Bronchial epithelial cell (primary cell): ENCODE measurements at places on chromosomes 1 and 21. TPM values are rescaled to one million over a fixed set of nuclear protein-coding genes. Genes with fewer than 3 reads are reported as not detected.

Gene BNIPL
- 4.7 and 68.1 TPM in 2 replicates for total RNA-seq

Gene NTMT2
- total RNA-seq: not detected in 2 replicates

DNA sequence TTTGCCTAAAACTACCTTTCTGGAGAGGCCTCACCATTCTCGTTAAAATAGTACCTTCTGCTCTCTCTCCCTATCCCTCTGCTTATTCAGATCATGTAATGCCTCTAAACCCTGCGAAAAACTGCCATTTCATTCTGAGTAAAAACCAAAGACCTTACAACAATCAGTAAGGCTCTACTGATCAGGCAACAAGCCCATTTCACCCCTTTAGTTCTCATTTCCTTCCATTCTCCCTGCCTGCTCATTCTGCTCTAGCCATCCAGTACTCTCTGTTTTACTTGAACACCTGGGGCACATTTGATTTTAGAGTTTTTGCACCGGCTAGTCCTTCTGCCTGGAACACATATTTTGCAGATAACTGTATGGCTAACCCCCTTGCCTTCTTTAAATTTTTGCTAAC, 187.8 kb downstream of the COQ8A start:
- no peak for DNase-seq

- DNase-seq: no peak
Measured at GRCh38 chr1:185693654-185694053, 40.5 kb upstream of the HMCN1 start.

- DNase-seq: no peak
Measured at GRCh38 chr1:21922090-21923013, 14.8 kb downstream of the HSPG2 start.

DNA sequence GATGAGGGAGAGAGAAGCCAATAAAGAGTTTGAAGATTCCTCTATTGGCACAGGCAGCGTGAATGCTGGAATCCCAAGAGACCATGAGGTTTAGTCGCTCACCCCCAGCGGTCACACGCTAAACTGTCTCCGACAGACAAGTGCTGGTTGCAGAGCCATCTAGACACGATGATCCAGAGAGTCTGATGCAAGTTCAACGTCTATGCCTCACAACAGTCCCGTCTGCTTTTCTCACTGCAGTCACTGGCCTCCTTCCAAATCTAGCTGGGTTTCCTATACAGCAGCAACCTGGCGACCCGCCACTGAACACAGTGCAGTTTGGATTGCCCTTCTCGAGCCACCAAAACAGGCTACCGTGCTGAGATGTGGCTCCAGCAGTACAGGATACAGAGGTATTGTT, 98.6 kb upstream of the KRTAP19-8 start:
- DNase-seq: no peak

DNA sequence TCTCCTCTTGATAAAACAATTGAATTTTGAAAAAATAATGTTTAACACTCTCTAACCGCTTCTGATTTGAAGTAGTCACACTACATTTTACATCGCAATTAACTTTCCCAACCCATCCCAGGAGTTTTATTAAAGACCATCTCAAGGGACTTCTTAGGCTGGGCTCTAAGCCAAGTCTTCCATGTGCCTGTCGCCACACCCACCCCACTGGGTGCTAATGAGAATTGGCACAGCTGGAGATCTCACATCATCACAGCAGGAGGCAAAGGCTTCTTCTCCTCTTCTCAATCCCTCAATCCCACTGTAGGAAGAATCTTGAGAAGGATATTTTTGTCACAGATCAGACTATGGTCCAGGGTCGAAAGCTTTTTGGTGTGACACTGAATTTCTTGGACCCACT, 328.9 kb downstream of the NUF2 start:
- no peak for DNase-seq
